ENCODE measurements at places on chromosomes 5 and 9.

DNA sequence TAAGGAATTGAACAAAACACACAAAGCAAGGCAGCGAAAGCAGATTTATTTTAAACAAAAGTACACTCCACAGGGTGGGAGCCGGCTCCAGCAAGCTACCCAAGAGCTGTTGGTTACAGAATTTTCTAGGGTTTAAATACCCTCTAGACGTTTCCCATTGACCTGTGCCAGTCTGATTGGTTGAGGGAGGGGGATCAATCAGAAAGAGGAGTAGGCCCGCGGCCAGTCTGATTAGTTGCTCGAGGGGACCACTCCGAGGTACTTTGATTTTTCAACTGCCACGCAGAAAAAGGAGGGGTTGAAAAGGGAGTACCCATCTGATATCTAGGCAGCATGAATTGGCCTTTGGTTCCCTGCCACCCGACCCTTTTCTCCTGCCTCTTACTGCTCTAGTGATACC, 998 bp downstream of the SRP19 start:
- no peak for DNase-seq

DNA sequence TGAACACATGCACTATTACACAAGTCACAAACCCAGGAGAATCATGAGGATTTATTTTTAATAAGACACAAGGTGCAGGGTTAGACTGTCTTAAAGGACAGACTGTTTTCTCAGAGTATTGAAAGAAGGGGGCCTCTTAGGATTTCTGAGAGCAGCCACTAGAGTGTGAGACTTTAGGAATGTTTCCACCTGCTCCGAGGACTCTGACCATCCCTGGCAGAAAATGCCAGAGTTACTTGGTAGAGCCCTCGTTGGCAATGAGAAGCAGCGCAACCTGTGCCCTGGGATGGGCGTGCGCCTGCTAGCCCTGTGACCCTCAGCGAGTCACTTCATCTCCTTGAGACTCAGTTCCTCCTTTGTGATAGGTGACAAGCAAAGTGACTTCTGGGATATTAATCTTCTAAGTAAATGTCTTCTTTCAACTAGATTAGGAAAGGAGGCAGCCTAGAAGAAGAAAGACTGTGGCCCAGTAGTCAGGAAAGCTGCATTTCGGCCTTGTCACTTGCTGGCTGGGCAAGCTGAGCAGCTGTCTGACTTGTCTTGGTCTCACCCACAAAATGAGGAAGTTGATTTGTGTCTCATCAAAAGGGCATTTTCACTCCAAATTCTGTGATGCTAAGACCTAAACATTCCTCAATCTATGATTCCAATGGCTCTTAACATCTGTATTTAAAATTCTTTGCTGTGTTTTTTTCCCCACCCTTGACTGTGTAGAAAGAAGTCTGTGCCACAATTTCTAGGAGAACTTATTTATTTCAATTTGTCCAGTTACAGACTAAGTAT, 60.5 kb downstream of the PTCD2 start:
- DNase-seq = no peak

DNA sequence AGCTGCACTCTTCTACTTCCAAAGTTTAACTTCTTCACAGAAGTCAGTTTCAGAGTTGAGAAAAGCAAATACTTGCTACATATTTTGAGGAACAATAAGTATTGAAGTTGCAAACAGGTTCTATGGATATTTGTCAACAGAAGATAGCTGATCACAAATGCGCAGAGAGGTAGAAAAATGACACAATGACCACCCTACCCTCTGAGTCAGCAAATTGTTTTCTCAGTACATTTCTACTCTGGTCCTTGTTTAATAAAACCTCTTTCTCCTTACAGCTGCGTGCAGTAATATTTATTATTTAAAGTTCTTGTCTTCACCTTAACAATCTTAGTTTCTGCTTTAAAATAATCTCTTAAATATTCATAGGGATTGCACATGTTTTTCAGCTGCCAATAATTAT, 855.1 kb upstream of the CTNND2 start:
- DNase-seq = no peak

DNA sequence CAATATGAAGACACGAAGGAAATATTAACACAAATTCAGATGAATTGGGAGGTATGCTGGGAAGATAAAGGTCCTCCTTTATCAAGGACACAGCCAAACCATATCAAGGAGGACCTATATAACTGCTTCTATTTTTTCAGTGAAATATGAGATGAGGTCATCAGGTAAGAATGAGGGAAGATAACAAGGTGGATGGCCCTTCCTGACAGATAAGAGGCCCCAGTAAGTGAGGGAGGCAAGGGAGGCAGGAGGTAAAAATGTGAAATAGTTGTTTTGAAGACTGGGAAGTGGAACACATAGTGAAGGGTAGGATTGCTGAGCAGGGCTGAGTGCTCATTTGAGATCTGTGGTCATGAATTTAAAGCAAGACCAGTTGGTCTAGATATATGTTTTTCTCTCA, 60.0 kb upstream of the FOXE1 start:
- no peak for DNase-seq

GRCh38 chr9:8382777-8383527, 583.4 kb upstream of the DMAC1 start:
- DNase-seq = no peak

DNA sequence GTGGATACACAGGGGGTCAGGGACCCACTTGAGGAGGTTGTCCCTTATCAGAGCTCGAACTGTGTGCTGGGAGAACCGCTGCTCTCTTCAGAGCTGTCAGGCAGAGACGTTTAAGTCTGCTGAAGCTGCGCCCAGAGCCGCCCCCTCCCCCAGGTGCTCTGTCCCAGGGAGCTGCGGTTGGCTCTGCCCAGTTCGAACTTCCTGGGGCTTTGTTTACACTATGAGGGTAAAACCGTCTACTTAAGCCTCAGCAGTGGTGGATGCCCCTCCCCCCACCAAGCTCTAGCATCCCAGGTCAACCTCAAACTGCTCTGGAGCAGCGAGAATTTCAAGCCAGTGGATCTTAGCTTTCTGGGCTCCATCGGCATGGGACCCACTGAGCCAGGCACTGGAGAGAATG, 15.9 kb downstream of the SRD5A1 start:
- DNase-seq = no peak

DNA sequence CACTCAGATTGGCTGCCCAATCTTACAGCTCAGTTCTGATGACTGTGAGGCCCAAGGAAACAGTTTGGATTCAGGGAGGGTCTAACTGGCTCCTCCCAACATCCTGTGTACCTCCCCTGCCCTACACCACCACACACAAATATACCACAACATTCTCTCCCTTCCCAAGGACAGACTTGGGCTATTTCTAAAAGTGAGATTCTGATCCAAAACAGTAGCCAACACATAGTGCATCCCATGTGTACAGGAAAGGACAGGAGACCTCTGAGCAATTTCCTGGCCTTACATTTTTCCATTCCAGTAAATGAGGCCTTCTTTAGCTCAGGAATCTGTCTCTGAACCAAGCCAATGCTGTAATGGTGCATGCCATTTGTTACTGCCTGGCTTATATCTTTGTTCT, 20.8 kb downstream of the ZNF366 start:
- DNase-seq = no peak

GRCh38 chr5:31213705-31214121, 20.2 kb downstream of the CDH6 start:
- no peak for DNase-seq

- DNase-seq = no peak
These were observed 73.7 kb downstream of the PCDH1 start for GRCh38 chr5:141804475-141804874.

GRCh38 chr9:116644091-116644688, 42.9 kb upstream of the TRIM32 start:
- no peak for DNase-seq
